WTC11 (cell line): ENCODE measurements at places on chromosomes 2 and 18. TPM values are rescaled to one million over a fixed set of nuclear protein-coding genes. Genes with fewer than 3 reads are reported as not detected.

GRCh38 chr2:20424300-20425290, 22.3 kb upstream of the RHOB start:
- H3K4me1 ChIP-seq: peaks cover 9% of the 10 kb centered on the region
- no peaks in the 10 kb centered on the region for H3K27me3 ChIP-seq
- no peak overlapping the region for H3K27ac ChIP-seq

KCNF1 gene
- 1.2 to 1.4 TPM (median 1.2 TPM) in 3 replicates for total RNA-seq

PDCD1 gene
- total RNA-seq: 0.25 to 0.52 TPM (median 0.30 TPM) in 3 replicates

DNA sequence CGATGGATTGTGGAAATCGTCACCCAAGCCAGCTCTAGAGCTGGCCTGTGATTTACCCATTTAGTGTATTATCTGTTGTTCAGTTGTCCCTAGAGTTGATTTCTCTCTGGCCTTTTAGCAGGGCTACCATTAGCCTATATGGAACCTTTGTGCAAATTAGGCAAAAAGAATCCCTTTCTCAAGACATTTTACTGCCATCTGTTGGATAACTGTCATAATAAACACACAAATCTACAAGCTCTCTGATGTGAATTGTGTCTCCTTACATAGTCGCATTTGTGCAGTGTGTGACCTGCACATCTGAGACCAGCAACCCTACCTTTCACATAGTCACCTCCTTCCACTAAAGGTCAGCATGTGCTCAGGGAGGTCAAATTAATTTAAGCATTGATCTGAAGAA, 34.0 kb downstream of the LOXHD1 start:
- H3K4me3 ChIP-seq: no peak overlapping the region
- peaks cover 9% of the 10 kb centered on the region for H3K4me1 ChIP-seq
- H3K27me3 ChIP-seq: no peaks in the 10 kb centered on the region
- H3K36me3 ChIP-seq: no peaks in the 10 kb centered on the region
- H3K27ac ChIP-seq: no peak overlapping the region

DNA sequence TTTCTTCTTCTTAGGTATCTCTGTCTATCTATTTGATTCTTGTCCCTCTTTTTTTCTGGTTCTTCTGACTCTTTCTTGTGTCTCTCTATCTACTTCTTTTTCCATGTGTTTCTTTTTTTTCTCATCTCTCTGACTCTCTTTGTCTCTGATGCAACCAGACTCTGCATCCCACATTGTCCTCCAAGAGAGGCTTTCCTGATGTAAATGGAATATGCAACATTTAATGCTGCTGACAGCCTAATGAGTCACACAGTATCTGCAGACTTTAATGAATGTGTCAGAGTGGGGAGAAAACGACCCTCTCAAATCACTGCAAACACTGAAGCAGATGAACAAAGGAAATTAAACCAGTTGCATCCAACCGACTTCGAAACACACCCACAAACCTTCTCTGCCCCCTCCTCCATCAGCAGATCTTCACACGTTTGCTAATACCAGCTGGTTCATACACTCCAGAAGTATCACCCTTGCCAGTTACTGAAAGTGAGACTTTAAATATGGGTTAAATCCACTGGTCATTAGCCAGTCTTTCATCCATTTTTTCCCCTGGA, 351.5 kb downstream of the TXNL1 start:
- H3K27ac ChIP-seq: no peak overlapping the region
- no peaks in the 10 kb centered on the region for H3K36me3 ChIP-seq
- H3K4me1 ChIP-seq: no peaks in the 10 kb centered on the region
- no peak for DNase-seq
- H3K27me3 ChIP-seq: no peaks in the 10 kb centered on the region

GRCh38 chr2:31433541-31433940, 19.0 kb upstream of the XDH start:
- H3K36me3 ChIP-seq: peaks cover 2% of the 10 kb centered on the region
- no peak for DNase-seq
- no peaks in the 10 kb centered on the region for H3K27me3 ChIP-seq
- H3K4me1 ChIP-seq: no peaks in the 10 kb centered on the region
